ENCODE measurements at places on chromosomes 3 and 15.

DNA sequence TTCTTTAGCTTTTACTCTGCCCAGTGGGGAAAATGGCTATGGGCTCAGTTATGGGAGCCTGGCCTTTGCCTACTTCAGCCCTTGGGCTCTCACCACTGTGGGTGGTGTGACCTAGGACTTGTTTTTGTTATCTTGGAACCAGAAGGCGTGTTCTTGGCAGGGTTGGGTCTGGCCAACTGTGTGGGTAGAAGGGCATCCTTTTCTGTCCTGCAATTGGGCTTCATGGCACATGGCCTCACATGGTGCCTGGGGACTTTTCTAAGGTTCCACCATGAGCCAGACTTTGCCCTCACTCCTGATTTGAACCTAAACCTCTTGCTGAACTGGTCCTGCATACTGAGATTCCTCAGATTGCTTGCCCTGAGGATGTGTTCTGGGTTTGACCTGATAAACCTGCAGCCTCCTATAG is 1.7 kb downstream of the GLYCTK start:
- DNase-seq = no peak

DNA sequence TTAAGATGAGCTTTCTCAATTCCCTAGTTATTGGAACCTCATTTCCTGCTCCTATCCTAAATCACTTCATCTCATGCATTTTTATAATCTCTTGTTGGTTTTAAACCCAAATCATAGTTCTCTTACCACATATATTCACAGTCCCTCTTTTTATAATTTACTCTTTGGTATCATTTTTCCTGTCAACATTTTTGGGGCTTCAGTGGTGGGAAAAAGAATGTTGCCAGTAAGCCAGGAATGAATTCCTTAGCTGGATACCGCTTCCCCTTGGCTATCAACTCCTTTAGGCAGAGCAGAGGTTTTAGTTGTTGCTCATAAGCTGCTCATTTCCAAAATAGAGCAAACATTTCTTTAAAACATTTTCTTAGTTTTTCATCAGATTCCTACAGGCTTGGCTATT is 112.3 kb downstream of the GALK2 start:
- DNase-seq = no peak

- DNase-seq = no peak
Observed at GRCh38 chr3:142021127-142021526, 128.2 kb downstream of the TFDP2 start.

DNA sequence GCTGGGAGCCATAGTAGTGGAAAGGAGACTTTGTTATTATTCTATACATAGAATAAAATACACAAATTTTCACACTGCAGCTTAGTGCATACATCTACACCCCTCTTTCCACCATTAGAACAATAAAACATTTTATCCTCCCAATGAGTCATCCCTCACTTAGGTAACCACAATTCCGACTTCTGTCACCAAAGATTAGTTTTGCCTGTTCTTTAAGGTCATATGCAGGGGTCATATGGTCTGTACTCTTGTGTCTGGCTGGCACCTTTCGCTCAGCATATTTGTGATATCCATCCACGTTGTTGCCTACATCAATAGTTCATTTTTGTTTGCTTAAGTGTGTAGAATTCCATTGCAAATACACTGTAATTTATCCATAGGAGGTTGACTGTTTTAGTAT is 399.4 kb downstream of the SHQ1 start:
- no peak for DNase-seq

DNA sequence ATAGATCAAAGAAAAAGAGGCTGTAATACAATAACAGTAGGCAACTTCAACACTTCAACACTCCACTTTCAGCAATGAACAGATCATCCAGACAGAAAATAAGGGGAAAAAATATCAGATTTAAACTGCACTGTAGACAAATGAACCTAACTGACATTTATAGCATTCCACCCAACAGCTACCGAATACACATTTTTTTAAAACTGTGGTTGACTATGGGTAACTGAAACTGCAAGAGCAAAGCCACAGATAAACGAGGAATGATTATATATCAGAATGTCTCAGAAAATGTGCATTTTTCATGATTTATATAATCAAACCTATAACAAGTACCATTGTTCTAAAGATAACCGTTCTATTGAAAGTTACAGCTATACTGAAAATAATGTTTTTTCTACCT is 514.9 kb upstream of the DPPA4 start:
- DNase-seq = no peak

DNA sequence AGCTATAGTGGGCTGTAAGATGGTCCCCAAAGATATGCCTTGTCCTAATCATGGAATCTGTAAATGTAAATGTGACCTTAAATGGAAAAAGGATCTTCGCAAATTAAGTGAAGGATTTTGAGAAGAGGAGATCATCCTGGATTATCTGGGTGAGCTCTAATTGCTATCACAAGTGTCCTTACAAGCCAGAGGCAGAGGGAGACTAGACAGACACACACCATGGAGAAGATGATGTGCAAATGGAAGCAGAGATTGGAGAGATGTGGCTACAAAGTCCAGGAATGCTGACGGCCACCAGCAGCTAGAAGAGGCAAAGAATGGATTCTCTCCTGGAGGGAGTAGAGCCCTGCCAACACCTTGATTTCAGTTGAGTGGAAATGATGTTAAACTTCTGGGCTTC is 102.3 kb upstream of the PROK2 start:
- DNase-seq = no peak

- DNase-seq = peak; percentile 16
Observed at GRCh38 chr15:39919411-39919747, 687 bp downstream of the GPR176 start.

- no peak for DNase-seq
Observed at GRCh38 chr3:48469046-48469915, 22.7 kb downstream of the ATRIP start.

DNA sequence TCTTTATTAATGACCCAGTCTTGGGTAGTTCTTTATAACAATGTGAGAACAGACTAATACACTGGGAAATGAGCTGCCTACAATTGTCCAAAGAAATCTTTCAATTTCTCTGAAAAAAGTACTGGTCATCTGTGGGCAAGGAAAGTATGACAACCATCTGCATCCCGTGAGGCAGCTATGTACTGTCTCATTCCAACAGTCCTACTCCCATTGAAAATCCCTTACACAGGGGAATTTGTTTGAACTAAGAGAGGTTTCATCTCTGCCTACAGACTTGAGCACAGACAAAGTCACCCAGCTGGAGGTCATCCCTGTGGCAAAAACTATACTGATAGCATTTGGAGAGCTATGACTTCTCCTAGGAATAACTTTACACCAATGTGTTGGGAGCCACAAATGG is 27.1 kb downstream of the SHC4 start:
- no peak for DNase-seq
